ENCODE measurements at places on chromosomes 5 and 9.

GRCh38 chr9:77910194-77910621 is 121.4 kb downstream of the GNAQ start:
- peak; percentile 52 for DNase-seq

GRCh38 chr5:181059297-181060230 is 19.5 kb downstream of the BTNL9 start:
- no peak for DNase-seq

GRCh38 chr5:95883185-95884016 is 60.9 kb upstream of the GLRX start:
- DNase-seq, result no peak

- DNase-seq, result no peak
Measured at GRCh38 chr5:126939887-126940286, 90.5 kb downstream of the MARCHF3 start.

- no peak for DNase-seq
Measured at GRCh38 chr9:37998881-37999587, 70.0 kb downstream of the SHB start.

GRCh38 chr9:134170532-134171315 is 6.4 kb upstream of the RNU6ATAC start:
- DNase-seq, result no peak

- no peak for DNase-seq
Measured at GRCh38 chr5:172686111-172686510, 45.0 kb downstream of the NEURL1B start.

GRCh38 chr9:14348123-14348372 is 34.1 kb upstream of the NFIB start:
- DNase-seq, result no peak

GRCh38 chr9:76403352-76403751 is 9.1 kb upstream of the RFK start:
- peak; percentile 16 for DNase-seq

- no peak for DNase-seq
Measured at GRCh38 chr5:177601577-177602457, 1.9 kb downstream of the B4GALT7 start.

- no peak for DNase-seq
Measured at GRCh38 chr9:78150983-78151356, 84.9 kb upstream of the CEP78 start.

GRCh38 chr5:7606840-7607465 is 211.0 kb downstream of the ADCY2 start:
- no peak for DNase-seq

DNA sequence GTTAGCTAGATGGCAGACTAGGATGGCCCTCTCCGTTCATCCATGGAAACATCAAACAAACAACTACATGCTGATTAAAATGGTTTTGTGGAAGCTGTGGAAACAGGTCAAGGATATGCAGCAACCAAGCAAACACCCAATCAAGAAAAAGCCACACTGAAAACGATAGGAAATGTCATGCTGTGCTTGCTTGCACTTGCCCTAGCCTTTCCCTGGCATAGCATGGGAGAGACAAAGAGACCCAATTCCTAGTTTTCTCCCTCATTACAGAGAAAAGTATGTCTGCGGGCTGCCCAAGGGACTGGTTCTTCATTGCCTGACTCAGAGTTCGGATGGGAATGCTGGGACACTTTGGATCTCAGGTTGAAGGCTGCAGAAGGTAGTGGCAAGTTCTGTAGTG is 98.7 kb downstream of the FANCC start:
- no peak for DNase-seq

DNA sequence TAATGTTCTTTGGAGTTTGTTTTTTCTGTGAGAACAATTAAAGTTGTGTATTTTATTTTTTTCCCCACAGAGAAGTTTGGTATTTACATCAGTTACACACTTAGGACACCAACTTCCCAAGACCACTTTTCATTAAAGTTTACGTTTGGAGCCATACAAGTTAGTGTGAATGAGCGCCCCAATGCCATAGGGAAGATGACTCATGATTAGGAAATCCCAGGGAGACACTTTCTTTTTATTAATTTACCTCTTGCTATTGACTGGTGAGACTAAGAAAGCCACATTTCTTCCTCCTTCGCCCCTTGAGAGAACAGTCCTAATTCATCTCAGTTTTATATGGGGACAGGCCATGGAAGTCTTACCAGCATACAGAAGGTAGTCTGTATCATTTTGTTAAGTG is 57.1 kb downstream of the EDIL3 start:
- DNase-seq, result no peak

GRCh38 chr5:131068893-131069643 is 96.0 kb downstream of the HINT1 start:
- no peak for DNase-seq

- DNase-seq, result no peak
Measured at GRCh38 chr5:38677636-38678035, 121.2 kb upstream of the LIFR start.

DNA sequence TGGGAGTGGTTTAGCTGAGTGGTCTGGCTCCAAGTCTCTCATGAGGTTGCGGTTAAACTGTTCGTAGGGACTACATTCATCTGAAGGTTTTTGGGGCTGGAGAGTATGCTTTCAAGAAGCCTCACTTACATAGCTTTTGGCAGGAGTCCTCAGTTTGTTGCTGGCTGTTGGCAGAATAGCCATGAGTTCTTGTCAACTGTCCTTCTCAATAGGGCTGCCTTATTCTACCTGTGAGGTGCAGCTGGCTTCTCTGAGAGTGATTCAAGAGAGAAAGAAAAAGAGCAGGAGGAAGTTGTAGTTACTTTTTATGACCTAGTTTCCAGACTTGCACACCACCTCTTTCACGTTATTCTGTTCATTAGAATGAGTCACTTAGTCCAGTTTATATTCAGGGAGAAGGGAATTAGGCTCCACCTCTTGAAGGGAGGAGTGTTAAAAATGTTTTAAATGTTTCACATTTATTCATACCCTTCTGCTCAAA is 33.2 kb downstream of the YTHDC2 start:
- no peak for DNase-seq

DNA sequence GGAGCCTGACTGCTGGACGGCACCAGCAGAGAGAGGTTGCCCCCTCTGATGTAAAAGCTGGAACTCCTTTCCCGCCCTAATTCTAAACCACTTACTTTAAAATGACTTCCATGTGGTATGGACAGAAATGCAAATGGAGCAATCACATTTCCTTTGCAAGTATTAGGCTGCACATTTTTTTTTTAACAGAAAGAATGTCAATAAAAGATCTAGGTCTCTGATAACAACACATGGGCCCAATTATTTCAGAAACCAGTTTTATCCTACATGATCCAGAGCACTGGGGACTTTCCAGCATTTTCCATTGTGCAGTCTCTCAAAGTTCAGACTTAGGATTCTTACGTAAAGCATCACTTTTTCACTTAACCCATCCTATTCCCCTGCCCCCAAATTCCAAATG is 203.7 kb downstream of the NXNL2 start:
- DNase-seq, result no peak

GRCh38 chr5:97750576-97750975 is 567.5 kb upstream of the RIOK2 start:
- DNase-seq, result no peak

- no peak for DNase-seq
Measured at GRCh38 chr5:157109744-157110143, 900 bp upstream of the HAVCR2 start.

- no peak for DNase-seq
Measured at GRCh38 chr9:134662143-134662876, 20.7 kb downstream of the COL5A1 start.

GRCh38 chr9:126131066-126132010 is 195.3 kb upstream of the MVB12B start:
- no peak for DNase-seq

DNA sequence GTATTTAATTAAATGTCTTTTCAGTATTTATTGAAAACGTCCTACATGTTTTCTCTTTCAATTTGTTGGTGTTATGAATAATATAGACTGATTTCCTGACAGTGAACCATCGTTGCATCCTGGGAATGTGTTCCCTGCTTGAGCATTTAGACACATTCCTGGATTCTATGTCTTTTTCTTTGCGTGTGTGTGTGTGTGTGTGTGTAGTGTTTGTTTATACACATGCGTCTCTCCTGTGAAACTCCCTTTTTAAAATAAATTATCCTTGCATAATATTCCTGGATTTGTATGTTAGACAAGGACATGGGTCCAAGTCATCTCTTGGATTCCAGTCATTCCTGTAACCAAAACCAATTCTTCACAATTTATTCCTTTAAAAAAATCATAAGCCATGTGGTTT is 153.4 kb downstream of the HSPA4 start:
- DNase-seq, result no peak

DNA sequence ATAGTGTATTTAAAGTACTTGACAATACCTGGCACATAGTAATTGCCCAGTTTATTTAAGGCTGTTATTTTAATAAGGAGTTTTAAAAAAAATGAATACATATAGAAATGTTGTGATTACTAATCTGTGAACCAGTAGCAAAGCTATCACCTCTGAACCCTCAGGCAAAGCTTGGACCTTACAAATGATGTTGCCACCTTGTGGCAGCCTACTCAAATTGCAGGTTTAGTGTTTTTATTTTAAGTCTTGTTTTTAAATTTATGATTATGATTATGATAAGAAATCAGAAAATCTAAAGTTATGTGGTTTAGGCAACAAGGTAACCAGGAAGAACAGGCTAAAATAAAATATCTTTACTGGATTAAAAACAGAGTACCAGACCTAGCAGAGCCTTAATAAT is 35.8 kb downstream of the PPARGC1B start:
- no peak for DNase-seq

GRCh38 chr5:80238778-80239679 is 16.8 kb downstream of the SERINC5 start:
- DNase-seq, result no peak

GRCh38 chr5:8864053-8864452 is 681.8 kb downstream of the SEMA5A start:
- DNase-seq, result no peak

GRCh38 chr5:179766021-179766725 is 27.6 kb upstream of the LTC4S start:
- DNase-seq, result no peak

DNA sequence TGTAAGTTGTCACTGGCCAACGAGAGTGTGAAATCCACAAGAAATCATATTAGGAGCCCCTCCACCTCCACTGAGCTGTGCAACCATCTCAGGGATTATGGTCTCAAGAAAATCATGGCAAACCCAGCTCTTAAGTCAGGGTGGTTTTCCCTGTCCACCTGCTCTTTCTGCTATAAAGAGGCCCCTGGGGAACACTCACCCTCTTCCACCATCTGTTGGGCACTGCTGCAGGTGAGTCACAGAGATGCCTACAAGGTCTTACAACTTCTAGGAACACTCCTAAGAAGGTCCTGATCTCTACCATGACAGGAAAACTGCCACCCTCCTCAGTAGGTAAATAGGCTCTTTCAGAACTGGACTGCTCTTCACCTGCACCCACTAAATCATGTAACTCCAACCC is 61.8 kb downstream of the DRD1 start:
- DNase-seq, result no peak

GRCh38 chr9:84153885-84154284 is 173.3 kb downstream of the RMI1 start:
- DNase-seq, result no peak

DNA sequence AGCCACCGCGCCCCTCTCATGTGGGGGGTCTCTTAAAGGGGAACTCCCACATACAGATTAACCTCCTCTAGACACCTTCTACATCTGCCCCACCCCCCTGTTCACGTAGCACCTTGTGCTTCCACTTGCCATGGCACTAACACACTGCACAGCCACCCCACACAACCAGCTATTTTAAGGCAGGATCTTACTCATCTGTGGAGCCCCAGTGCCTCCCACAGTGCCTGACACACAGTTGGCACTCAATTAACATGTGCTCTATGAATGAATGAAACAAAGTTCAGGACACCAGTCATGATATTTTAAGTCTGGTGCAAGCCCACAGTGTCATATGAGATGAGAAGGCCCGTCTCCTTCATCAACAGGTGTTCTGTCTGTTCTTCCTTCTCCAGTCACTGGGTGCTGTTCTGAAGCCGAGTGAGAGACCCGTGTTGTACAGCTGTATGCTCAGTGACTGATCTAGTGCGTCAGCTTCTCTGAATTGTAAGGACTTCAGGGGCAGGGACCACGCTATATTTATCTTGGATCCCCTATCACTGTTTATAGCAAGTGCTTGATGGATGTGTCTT is 149.1 kb downstream of the TLE1 start:
- DNase-seq, result no peak

DNA sequence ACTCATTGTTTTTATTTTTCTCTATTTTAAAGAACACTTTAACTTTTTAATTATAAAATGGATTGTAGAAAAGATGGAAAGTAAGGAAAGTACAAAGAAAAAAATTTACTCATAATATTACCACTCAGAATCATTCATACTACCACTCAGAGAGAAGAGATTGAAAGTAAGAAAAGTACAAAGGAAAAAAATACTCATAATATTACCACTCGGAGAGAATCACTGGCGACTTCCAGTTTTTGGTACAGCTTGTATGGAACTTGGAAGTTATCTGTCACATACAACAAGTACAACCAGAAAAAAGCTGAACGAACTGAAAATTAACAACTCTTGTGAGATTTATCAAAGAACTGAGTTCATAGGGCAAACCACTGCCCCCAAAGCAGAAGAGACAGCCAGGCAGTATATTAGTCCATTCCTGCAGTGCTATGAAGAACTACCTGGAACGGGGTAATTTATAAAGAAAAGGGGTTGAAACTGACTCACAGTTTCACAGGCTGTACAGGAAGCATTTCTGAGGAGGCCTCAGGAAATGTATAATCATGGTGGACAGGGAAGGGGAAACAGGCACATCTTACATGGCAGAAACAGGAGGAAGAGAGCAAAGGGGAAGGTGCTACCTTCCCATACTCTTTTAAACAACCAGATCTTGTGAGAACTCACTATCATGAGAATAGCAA is 183.9 kb downstream of the SMARCA2 start:
- DNase-seq, result no peak

GRCh38 chr9:6552033-6552432 is 93.5 kb downstream of the GLDC start:
- no peak for DNase-seq

Measured in KG1 (cell line).